ENCODE measurements at places on chromosomes 4 and X.

GRCh38 chr4:153010146-153010545, 74.0 kb downstream of the FHDC1 start:
- DNase-seq, result no peak

- DNase-seq, result no peak
Measured at GRCh38 chrX:87896057-87896456, 378.5 kb downstream of the KLHL4 start.

DNA sequence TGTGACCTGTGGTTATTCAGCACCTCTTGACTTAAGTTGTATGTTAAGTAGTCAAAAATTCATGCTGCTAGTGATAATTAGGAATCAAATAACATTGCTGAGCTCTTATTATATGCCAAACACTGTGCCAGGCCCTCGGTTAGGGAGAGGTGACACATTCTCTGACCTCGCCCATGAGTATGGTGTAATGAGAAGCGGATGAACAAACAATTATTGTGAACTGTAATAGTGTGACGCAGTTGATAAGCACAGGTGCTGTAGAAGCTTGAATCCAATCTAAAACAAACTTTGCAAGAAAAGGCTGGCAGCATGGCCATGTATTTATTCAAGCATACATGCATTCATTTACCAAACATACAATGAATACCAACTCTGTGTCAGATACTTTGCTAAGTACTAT, 303.5 kb upstream of the HS3ST1 start:
- DNase-seq, result no peak

GRCh38 chr4:1351854-1352566, 5.0 kb downstream of the UVSSA start:
- peak; percentile 82 for DNase-seq

DNA sequence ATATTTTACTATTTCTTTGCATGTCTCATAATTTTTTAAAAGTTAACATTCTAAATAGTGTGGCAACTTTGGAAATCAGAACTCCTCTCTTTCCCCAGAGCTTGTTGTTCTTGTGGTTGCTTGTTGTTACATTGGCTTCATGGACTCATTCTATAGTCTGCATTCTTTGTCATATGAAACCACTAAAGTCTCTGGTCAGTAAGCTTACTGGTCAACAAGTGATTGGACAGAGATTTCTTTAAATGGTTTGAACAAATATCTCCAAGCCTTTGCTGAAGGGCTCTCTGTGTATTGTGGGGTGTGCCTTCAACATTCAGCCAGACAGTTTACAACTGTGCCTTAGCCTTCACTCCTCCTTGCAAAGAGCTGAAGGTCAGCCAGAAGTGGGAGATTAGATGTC, 147.2 kb downstream of the OPHN1 start:
- DNase-seq, result no peak

- no peak for DNase-seq
Measured at GRCh38 chr4:3818371-3818770, 52.2 kb downstream of the ADRA2C start.

DNA sequence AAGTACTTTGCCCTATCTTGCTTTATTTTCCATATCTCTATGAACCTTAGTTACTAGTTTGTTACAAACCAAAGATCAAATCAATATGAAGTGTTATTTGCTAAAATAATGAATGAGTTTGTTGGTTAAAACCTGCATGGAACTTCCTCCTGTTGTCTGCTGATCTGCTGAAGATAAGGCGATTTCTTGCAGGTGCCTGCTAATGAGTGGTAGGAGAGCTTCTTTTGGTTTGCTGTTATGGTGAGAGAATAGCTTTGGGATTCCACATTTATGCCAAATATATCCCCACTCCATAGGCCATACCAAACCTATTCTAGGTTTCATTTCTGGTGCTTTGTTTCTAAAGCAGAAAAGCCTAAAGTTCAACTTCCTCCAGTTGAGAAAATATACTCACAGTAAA, 103.8 kb upstream of the PCDH10 start:
- no peak for DNase-seq

- no peak for DNase-seq
Measured at GRCh38 chr4:125639182-125639621, 324.4 kb downstream of the FAT4 start.
